ENCODE measurements at places on chromosomes 1 and 21. TPM values are rescaled to one million over a fixed set of nuclear protein-coding genes. Genes with fewer than 3 reads are reported as not detected.

DNA sequence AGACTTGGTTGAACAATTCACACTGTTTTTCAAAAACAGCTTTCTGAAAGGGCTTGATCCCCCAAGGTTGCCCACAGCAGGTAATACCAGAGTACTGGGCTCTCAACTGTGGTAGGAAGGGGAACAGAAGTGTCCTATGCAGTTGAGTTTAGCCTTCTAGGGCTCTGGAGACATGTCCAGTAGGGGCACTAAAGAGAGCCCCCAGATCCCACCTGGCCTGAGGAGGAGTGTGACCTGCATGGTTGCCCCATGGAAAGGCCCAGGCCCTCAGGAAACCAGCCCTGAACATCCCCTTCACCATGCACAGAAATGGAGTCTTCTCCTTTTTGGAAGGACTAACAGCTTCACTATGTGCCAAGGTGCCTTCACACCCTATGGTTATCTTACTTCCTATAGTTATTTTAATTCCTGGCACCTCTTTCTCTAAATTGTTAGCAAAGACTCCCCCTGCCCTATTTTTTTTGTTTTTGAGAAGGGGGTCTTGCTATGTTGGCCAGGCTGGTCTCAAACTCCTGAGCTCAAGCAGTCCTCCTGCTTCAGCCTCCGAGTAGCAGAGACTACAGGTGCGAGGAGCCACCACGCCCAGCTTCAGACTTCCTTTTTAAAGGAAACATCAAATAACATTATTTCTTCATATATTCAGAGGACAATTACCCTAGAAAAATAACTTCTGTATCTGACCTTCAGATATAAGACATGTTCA is 16.8 kb upstream of the LSS start:
- no peak for DNase-seq

GRCh38 chr1:24901791-24902470 is 28.1 kb downstream of the RUNX3 start:
- no peak for DNase-seq

DNA sequence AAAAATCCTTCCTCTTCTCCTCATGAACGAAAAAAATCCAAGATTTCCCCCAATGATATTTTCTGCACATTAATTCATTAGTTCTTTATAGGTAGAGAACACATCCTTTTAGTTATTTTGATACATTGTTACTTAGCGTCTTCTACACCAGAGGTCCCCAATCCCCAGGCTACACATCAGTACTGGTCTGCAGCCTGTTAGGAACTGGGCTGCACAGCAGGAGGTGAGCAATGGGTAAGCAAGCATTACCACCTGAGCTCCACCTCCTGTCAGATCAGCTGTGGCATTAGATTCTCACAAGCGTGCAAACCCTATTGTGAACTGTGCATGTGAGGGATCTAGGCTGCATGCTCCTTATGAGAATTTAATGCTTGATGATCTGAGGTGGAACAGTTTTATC is 13.0 kb downstream of the EXTL2 start:
- no peak for DNase-seq

GRCh38 chr1:160134791-160135572 is 16.4 kb upstream of the ATP1A4 start:
- DNase-seq = no peak

DNA sequence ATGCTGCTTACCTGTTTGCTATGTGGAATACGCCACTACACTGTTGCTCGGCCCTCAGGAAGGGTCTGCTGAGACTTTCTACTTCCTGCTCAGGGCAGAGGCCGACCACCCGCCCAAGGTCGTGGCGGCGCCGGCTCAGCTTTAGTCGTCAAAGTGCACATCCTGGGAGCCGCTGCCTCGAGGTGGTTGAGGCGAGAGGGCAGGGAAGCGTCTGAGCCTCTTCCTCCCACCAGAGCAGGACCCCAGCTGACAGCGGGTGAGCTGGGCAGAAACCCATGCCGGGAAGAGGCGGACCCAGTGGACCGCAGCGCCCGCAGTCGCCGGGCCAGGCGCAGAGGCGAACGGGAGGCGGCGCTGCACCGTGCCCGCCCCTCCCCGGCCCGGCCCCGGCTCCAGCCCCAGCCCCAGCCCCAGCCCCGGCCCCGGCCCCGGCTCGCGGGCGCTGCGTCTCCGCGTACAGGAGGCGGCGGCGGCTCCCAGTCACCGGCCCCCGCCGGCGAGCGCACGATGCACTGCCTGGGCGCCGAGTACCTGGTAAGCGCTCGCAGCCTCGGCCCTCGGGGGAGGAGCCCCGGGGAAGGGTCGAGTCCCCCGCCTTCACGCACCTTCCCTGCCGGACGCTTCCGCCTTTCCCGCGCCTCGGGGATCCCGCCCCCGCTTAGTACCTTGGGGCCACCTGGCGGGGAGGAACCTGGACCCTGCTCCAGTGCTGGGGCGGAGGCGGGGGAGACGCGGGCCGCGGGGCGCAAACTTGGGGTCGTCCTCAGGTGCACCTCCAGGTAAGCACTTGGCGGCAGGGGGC is at the start of gene SLC44A3:
TSS of gene SLC44A3 (plus strand) at position 413 of the 802 bp plus-strand sequence. CDS start at position 508, 95 bp downstream.
- DNase-seq = no peak

TNFRSF4 gene
- total RNA-seq = not detected

DNA sequence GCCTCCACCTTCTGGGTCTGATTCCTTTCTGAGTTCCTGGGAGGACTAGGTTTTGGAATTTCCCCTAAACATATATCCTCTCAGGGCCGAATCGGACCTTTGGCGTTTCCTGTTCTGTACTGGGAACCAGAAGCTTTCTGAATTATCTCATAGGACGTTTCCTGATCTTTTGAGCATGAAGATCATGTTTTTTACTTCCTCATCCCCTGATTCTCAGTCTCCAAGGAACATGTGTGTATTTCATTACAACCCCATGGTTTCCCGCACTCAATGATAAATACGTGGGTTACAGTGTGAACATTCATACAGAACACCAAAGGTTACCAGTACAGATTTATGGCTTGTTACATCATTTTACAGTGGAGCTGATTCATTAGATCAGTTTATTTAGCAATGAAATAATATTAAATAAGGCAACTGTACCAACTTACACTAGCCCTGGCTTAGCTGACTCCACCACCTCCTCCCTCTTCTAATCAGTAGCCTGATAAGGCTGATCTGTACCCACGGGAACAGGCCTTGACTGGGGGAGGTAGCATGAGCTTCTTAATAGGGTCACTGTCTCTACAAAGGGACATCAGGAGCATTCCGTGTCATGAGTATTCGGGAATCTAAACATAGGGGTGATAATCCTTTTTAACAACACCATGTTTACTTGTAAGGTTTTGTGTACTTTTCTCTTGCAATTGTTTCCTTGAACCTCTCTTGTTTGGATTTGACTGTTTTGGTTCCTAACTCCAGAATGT is 57.8 kb upstream of the ERRFI1 start:
- DNase-seq = no peak

DNA sequence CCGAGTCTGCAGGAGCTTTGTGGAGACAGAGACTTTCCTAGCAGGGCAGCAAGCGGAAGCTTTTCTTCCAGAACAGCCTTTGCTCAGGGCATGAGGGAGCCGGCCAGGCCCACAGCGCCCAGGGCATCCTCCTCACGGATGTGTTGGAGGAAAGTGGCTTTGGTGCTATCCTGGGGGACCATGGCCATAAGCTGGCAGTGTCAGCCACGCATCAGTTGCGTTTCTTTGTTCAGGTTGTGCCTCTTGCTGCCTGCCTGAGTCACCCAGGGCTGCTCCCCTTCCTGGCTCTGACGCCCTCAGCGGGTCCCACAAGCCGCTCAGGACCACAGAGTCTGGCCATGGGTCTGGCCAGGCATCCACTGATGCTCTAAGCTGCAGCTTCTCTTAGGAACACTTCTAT is 39.6 kb upstream of the PRSS38 start:
- DNase-seq = no peak

- peak; percentile 45 for DNase-seq
Measured at GRCh38 chr1:204565617-204566582, 49.7 kb downstream of the MDM4 start.

DNA sequence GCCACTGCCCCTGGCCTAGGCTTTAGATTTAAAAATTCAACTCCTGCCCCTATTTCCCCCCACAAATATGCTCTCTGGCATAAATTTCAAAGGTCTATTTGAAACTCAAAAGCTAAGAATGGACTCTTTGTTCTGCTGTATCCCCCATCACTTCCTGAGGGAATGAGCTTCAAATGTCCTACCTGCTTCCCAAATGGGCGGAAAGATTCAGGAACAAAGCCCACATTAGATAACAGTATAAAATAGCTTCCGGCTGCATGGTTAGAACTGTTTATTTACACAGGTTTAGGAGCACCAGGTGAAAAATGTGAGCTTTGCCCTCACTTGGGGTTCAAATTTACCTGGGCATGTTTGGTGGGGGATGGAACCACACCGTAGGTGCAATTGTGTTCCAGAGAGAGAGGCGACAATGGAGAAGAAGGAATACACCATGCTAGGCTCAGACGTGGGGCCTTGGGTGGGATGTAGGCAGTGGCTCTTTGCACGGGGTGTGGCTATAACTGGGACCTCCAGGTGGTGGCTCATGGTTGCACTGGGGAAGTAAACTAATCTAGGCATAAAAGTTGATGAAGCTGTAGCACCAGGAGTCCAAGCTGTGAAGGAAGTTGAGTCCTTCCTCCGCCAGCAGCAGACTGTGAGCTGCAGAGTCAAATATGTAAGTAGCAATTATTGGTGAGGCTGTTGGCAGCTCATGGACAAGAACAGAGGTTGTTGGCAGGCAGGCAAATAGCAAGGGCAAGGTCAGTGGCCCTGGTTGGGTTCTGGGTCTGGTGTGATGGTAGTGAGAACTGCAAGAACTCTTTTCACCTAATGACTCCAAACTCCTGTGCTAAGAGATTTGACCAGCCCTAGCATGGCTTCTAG is 41.5 kb upstream of the SRSF10 start:
- no peak for DNase-seq

DAB1 gene
- 45.4 TPM for total RNA-seq

DNA sequence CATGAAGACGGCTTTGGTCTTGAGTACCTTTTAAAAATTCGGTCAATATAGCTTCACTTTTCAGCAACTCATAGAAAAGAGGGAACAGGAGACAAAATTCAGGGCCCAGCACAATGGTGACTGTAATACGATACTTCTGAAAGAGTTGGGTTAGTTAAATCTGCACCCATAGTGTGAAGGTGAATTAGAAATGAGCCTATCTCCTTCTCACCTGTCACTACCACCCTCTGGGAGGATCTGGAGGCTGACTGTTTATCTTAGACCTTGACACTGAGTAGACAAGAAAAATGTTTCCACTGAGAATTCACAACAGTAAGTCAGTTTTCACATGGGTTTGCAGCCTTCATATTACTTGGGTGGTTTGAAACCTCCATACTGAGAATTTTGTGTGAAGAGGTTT is 57.9 kb upstream of the HMGB4 start:
- DNase-seq = no peak

GPR3 gene
- not detected for total RNA-seq

GRCh38 chr1:47507881-47508701 is 70.2 kb downstream of the FOXD2 start:
- no peak for DNase-seq

PLD5 gene
- 1.4 TPM for total RNA-seq

DNA sequence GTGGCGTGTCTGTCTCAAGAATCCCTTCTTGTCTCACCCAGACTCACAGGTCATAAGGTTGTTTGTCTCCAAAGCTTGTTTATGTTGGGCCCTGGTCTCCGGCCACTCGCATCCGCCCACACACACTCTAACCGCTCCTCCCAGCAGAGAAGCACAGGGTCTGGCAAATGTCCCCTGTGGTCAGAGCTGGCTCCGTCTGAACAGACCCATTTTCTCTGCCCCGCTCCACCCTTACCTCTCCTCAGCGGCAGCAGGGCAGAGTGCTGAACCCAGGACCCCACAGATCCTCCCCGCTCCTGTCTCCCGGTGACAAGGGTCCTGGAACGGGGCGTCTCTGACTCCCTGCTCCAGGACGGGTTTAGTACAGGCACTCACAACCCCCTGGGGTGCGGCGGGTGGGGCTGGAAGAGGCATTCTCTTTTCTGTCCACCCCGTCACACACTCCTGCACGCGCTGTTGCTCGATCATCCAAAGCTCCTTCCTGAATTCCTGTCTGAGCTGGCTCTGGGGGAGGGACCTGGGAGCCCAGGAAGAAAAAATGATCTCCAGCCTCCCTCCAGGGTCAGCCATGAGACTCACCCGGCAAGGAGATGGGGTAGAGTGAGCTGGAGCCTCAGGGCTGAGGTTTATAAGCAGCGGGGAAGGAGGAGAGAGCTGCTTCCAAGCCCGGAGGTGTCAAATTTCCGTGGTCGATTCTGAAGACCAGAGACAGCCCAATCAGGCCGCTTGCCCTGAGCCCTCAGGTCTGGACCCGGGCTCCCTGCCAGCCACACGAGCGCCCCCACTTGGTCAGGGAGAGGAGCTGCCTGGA is at the start of gene S100A13:
TSS of gene S100A13 (minus strand) at position 602 of the 811 bp plus-strand sequence. CDS start 1,033 bp downstream, outside the sequence.
- DNase-seq = peak; percentile 57

GRCh38 chr1:208479435-208479834 is 235.3 kb upstream of the PLXNA2 start:
- DNase-seq = no peak

SELP gene
- 0.16 TPM for total RNA-seq

DNA sequence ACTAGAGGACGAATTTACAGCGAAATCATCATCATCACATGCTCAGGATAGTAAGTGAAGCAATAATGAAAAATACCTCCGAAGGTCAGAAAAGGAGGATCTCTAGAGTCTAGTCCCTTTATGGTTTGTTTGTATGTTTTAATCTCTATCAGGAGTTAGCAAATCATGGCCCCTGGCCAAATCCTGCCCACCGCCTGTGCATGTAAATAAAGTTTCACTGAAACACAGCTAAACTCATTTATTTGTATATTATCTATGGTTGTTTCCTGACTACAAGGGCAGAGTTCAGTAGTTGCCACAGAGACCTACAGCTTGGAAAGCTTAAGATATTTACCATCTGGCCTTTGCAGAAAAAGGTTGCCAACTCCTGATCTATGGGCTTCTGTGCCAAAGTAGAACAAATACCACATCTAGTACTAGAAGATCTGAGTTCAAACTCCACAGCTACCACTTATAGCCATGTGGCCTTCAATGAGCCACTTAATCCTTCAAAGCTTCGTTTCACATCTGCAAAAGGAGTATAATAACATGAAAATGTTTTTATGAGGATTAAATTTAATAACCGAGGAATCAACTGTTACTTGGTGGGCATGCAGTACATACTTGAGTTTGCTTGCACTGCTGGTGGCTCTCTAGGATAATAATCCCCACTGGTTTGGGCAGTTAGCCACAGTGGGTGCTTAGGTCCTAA is 94.0 kb upstream of the KIF26B start:
- no peak for DNase-seq

- DNase-seq = no peak
Measured at GRCh38 chr1:214977110-214977509, 105.4 kb upstream of the KCNK2 start.

ARMH1 gene
- 2.8 TPM for total RNA-seq
